ENCODE measurements at places on chromosomes 1 and 21. TPM values are rescaled to one million over a fixed set of nuclear protein-coding genes. Genes with fewer than 3 reads are reported as not detected.

CELA2B gene
- not detected for total RNA-seq

ZBTB8A gene
- total RNA-seq: 5.9 TPM

DNA sequence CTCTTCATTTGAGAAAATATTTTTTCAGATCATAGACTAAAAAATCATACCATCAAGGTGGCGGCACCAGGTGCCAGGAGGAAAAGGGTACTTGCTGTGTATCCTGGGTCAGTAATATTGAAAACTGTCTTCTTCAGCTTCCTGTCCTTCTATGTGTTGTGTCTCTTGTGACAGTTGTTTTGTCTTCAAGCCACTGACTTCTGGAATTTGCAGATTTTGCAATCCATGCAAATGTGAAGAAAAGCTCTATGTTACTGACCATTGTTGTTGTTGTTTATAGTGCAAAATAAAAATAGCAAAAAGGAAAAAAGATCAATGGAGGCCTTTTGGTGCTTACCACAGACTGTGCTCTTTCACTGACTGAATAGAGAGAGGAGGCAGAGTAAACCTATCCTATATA lies 83.2 kb upstream of the RHOU start:
- peaks cover 2% of the 10 kb centered on the region for H3K4me1 ChIP-seq
- H3K36me3 ChIP-seq: no peaks in the 10 kb centered on the region
- DNase-seq: no peak
- peaks cover 4% of the 10 kb centered on the region for H3K27me3 ChIP-seq

DNA sequence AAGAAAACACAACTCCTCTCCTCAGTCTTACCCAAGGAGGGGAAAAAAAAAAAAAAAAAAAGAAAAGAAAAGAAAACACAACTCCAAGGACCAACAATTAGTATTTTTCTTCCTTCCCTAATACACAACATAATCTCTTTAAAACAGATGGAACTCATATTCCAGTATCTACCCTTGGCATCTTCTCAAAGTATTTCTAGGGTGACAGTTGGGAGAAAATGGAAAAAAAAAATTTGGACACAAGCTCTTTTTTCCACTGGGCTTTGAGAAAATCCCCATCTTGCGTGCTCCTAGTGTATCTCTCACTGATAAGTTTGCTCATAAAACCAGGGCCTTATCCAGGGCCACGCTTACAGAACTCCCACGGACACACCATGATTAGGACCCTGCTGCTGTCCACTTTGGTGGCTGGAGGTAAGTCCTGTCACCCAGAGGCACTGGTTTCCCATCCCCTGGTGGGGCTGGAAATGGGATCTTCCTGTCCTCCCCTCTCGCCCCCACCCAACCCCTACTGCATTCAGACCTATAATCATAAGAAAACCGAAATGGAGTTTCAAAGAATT lies at the start of gene CELA2B:
TSS of gene CELA2B (plus strand) at position 353 of the 563 bp plus-strand sequence. CDS start at position 375, 22 bp downstream.
- no peak within 1 kb of the TSS for H3K4me3 ChIP-seq
- no peak for DNase-seq
- H3K27me3 ChIP-seq: no peaks in the 10 kb centered on the region

- no peaks in the 10 kb centered on the region for H3K4me1 ChIP-seq
- peaks cover 2% of the 10 kb centered on the region for H3K27me3 ChIP-seq
- H3K27ac ChIP-seq: peak overlapping the region; percentile 28
- no peaks in the 10 kb centered on the region for H3K36me3 ChIP-seq
- H3K4me3 ChIP-seq: no peak overlapping the region
- no peak for DNase-seq
Measured at GRCh38 chr1:12174924-12175810, 8.4 kb downstream of the TNFRSF1B start.

DNA sequence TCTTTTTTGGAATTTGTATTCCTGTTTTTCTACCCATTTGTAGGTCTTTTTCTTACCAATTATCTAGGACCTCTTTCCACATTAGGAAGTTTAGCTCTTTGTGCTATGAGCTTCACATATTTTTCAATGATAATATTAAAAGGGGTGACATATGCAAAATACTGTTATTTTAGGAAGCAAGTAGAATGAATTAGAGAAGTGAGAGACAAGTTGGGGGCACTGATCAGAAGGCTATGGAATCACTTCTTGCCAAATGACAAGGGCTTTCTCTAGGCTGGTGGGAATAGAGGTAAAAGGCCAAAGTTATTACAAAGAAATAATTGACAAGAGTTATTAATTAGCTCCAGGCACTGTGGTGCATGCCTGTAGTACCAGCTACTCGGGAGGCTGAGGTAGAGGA lies 4.3 kb upstream of the BCAR3 start:
- H3K36me3 ChIP-seq: no peaks in the 10 kb centered on the region
- DNase-seq: no peak
- no peak overlapping the region for H3K27ac ChIP-seq

DNA sequence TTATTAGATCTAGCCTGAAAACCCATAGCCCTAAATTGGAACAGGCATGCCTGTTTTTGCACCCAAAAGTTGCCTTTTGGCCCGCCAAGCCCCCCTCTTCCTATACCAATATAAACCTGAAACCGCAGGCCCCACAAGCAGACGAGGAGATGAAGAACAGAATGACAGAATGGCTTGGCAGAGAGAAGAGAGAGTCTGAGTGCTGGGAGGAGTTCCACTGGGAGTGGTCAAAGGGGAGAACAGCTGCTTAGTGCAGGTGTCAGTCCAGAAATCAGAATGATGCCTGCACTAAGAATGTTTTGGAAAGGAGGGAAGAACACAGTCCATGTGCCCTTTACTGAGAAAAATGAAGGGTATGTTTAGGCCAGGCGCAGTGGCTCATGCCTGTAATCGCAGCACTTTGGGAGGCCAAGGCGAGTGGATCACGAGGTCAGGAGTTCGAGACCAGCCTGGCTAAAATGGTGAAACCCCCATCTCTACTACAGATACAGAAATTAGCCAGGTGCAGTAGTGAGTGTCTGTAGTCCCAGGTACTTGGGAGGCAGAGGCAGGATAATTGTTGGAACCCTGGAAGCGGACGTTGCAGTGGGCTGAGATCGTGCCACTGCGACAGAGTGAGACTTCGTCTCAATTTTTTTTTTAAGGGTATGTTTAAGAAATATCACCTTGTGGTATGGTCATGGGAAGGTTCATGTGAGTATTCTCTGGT lies 9.4 kb downstream of the DYRK1A start:
- DNase-seq: no peak
- no peak overlapping the region for H3K27ac ChIP-seq
- peaks cover 9% of the 10 kb centered on the region for H3K4me1 ChIP-seq
- no peaks in the 10 kb centered on the region for H3K36me3 ChIP-seq
- H3K4me3 ChIP-seq: no peak overlapping the region

All from prostate gland (tissue), 2 donors.